ENCODE measurements at places on chromosomes 16 and 17. TPM values are rescaled to one million over a fixed set of nuclear protein-coding genes. Genes with fewer than 3 reads are reported as not detected.

KIF2B gene
- total RNA-seq: not detected

BRIP1 gene
- 11.6 TPM for total RNA-seq

OTOP2 gene
- total RNA-seq: not detected

UNC45B gene
- total RNA-seq: not detected

PRRT2 gene
- 6.0 TPM for total RNA-seq

MYH13 gene
- not detected for total RNA-seq

NLRP1 gene
- total RNA-seq: 53.8 TPM

NLGN2 gene
- 16.1 TPM for total RNA-seq

GEMIN4 gene
- total RNA-seq: 10.3 TPM

SPATA2L gene
- 14.2 TPM for total RNA-seq

TEKT5 gene
- total RNA-seq: not detected

TRAPPC1 gene
- total RNA-seq: 80.2 TPM

FADS6 gene
- not detected for total RNA-seq

RGS9 gene
- total RNA-seq: 1.2 TPM

CCL7 gene
- 1.7 TPM for total RNA-seq

TEX14 gene
- total RNA-seq: not detected

CLEC18A gene
- 0.58 TPM for total RNA-seq

FAM20A gene
- total RNA-seq: 25.1 TPM

CDH16 gene
- under 0.01 TPM for total RNA-seq

HSPB9 gene
- not detected for total RNA-seq

CX3CL1 gene
- 0.33 TPM for total RNA-seq

TPSG1 gene
- not detected for total RNA-seq

LSM12 gene
- total RNA-seq: 32.4 TPM

USP43 gene
- not detected for total RNA-seq

TBC1D3C gene
- not detected for total RNA-seq

MT4 gene
- not detected for total RNA-seq

P2RX5 gene
- total RNA-seq: 4.1 TPM

KRTAP4-1 gene
- not detected for total RNA-seq

HSF5 gene
- total RNA-seq: under 0.01 TPM

HIGD1B gene
- total RNA-seq: not detected

CES3 gene
- 1.9 TPM for total RNA-seq

GPT2 gene
- total RNA-seq: 8.3 TPM

RPL26 gene
- total RNA-seq: 1,897 TPM

ESRP2 gene
- 0.99 TPM for total RNA-seq

FBXW10 gene
- total RNA-seq: not detected

ZNF629 gene
- total RNA-seq: 10.5 TPM

TP53 gene
- 18.3 TPM for total RNA-seq

ALDOA gene
- total RNA-seq: 770 TPM
